ENCODE measurements at places on chromosomes 5 and 9.

- DNase-seq, result no peak
These were observed 42.9 kb downstream of the CXXC5 start for GRCh38 chr5:139690803-139691629.

DNA sequence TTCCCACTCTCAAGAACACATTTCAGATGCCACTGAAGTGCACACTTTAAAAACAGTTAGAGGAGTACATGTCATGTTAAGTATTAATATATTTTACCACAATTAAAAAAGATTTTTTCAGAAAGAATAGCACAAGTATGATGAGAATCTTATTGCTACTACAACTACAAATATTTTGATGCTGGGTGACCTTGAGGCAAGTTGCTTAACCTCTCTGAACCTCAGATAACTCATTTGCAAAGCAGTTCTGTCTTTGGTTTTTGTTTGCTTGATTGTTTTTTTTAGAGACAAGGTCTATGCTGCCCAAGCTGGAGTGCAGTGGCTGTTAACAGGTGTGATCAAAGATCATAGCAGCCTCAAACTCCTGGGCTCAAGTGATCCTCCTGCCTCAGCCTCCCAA is 13.7 kb upstream of the EBF1 start:
- no peak for DNase-seq

DNA sequence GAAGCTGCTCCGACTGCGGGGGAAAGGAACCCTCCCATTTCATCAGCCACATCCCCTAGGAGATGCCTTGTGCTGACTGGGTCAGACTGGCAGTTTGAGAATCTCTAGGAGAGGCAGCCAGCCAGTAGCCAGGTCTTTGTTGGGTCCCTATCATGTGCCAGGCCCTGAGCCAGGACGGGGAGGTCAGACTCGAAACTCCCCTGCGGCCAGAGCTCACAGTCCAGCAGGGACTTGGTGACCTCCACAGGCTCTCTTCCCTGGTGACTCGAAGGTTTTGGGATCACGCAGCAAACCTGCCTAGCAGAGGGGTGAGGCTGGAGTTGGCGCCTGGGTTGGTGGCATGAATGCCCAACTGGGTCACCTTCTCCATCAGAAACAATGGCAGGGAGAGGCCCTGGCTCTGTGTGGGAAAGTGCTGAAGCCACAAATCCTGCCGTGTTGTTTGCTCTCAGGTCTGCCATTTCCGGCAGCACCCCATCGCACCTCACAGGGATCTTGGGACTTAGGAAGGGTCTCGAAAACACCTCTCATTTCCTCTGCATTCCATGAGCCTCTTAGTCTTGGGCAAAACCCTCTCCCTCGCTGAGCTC is 14.4 kb upstream of the ORM1 start:
- DNase-seq, result no peak

DNA sequence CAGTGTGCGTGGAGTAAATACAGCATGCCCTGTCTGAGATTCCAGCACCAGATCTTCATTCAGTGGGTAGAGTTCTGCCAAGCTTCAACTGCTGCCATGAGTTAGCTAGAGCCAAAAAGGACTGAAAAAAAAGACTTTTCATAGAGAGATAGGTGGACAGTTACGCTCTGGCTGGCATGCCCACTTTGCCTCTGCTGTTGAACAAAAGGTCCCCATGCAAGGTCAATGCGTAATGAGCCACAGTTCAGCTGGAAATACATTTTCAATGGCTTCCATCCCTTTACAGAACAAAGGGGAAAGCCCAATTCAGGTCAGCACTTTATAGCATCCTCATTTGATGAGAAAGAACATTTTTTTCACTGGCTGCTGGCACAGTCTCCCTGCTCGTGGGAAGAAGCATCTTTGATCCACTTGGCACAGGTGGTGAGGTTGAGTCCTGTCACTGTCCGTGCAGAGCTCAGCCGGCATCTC is 86.9 kb upstream of the ERCC6L2 start:
- DNase-seq, result no peak

GRCh38 chr9:134659688-134660131 is 18.1 kb downstream of the COL5A1 start:
- no peak for DNase-seq

GRCh38 chr5:95913663-95914062 is 48.0 kb downstream of the ELL2 start:
- DNase-seq, result no peak

- no peak for DNase-seq
These were observed 78.4 kb downstream of the ADGRV1 start for GRCh38 chr5:90636948-90637347.

- no peak for DNase-seq
These were observed 93.9 kb upstream of the LMX1B start for GRCh38 chr9:126519660-126520420.

DNA sequence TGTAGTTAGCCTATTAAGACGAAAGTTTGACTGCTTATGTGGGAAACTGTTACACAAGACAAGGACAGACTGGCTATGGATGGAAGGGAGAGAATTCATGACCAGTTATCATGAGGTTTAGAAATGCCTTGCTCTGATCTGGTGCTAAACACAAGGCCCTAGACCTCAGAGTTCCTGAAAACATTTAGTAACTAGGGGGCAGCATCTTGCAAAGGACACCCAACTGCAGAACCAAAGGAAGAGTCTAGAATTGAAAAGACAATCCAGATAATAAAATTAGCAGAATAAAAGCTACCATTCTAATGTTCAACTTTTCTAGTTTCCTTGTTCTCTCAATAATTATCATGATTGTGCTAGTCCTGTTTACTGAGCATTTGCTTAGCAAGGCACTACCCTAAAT is 130.5 kb upstream of the GPR151 start:
- DNase-seq, result peak; percentile 19

- no peak for DNase-seq
These were observed 26.9 kb upstream of the ITGA1 start for GRCh38 chr5:52760695-52761366.

DNA sequence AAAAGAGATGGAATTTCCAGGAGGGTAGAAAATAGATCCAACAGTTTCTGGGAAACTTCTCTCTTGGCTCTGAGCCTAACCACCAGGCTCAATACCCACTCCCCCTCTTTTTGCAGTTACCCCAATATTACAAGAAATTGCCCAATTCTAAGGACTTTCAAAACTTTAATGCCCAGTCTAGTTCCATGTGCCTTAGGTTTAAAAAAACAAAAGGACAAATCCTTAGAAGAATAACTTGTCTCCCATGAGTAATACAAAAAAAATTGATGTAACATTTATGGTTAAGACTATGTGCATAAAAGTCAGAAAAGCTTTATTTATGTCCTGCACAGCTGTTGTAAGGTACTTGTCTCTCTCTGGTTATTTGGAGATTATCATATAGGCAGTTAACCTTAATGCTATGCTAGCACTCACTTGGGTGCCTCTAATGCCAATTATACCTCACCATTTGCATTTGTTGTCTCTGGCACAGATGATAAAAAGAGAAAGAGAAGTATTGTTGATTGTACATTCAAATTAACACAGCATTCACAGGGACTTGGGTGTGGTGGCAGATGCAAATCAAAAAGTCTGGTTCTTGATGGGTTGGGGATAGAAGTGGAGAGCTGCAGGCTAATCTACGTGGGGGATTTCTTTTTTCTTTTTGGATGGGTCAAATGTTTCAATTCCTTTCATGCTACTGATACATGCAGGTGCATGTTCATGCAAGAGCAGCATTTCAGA is 159.4 kb downstream of the PIK3R1 start:
- no peak for DNase-seq

DNA sequence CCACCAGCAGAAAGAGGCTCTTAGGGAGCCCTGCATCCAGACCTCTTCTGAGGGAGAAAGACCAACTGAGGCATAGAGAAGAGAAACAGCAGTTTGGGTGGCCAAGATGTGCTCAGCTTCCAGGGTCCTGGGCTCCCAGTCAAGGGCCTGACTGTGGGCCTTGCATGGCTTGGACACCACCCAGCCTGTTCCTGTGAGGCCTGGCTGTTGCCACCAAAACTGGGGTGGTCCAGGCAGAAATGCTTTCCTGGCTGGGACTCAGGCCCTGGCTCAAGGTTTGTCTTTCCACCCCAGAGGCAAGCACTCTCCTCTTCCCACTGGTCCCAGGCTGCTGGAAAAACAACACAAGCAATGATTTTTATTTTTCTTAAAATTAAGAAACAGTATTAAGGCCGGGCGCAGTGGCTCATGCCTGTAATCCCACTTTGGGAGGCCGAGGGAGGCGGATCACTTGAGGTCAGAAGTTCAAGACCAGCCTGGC is 13.3 kb downstream of the MYOZ3 start:
- no peak for DNase-seq

DNA sequence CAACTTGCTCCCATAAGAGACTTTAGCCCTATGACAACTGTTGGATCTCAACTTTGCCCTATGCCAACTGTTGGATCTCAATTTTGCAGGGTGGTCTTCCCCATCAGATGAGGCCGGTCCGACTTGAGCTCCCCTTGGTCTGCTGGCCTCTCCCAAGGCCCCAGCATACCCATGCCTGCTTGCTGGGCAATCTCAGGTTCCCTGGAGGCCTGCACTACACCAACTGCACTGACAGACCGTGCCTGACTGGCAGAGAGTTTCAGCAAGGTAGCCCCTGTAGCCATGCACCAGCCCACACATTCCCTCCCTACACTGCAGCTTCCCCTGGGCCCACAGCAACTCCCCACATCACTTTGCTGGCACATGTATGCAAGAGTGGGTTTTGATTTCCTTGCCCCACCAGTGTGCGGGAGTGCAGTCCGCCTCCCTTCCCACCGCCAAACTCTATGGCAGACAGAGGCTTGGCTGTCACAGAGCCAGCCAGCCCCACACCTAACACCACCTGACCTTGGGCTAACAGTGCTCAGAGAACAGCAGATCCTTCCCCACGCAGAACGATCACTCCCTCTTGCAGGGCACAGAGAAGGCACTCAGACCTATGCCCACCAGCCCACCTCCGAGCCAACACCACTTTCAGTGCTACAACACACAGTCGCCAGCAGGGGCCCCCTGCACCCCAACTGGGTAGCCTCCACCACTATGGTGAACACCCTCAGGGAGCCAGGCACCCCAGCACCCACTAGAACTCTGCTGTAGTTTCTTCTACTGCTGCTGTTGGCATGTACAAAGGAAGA is 279.9 kb upstream of the COX7C start:
- DNase-seq, result no peak

- DNase-seq, result no peak
These were observed 111.3 kb downstream of the PDZD2 start for GRCh38 chr5:31750215-31750614.

DNA sequence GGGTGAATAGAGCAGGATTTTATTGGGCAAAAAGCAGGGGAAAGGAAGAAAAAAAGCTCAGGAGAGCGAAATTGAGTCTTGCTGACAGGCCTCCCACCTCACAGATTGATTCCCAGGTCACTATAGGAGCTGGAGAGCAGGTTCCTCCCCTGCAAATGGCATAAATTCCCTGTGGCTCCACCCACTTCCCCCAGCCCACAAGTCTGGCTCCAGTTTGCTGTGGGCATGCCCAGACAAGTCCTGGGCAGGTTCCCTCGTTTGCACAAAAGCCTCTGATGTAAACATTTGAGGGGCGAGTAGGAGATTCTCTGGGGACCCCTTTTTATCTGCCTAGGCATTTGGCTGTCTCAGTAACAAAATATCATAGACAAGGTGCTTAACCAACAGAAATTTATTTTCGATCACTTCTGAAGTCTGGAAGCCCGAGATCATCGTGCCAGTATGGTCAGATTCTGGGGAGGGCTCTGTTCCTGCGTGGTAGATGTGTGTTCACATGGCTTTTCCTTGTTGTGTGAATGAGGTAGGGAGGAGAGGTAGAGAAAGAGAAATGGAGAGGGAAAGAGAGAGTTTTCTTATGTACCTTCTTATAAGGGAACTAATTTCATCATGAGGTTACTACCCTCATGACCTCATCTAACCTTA is 614.5 kb downstream of the MAT2B start:
- no peak for DNase-seq

DNA sequence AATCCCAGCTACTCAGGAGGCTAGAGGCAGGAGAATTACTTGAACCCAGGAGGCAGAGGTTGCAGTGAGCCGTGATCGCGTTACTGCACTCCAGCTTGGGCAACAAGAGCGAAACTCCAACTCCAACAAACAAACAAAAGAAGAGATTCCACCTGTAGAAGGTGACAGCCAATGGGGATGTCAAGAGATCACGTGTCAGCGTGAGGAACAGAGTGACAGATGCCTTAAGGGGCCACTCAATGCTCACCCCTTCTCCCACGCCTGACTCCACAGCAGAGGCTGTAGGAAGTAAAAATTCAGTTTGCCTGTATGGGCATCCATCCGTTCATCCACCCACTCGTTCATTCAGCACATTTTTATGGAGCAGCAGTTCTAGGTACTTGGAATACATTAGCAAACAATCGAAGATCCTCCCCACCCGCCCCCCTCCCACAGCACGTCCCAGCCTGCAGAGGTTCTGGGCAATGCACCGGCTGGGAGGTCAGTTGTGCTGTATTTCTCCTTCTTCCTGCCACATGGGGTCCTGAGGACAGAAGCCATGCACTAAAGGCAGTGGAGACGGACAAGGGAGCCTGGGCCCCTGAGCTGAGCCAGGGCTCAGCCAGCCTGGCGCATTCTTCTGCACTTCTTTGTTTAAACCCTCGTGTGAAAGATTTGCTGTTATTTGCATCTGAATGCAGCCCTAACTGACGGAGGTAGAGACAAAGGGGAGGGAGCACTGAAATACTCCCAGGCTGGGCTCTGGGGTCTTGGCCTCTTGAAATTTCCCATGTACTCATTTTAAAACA is 11.3 kb upstream of the RNF130 start:
- DNase-seq, result no peak

- DNase-seq, result no peak
These were observed 115.6 kb downstream of the VCAN start for GRCh38 chr5:83586874-83587776.

DNA sequence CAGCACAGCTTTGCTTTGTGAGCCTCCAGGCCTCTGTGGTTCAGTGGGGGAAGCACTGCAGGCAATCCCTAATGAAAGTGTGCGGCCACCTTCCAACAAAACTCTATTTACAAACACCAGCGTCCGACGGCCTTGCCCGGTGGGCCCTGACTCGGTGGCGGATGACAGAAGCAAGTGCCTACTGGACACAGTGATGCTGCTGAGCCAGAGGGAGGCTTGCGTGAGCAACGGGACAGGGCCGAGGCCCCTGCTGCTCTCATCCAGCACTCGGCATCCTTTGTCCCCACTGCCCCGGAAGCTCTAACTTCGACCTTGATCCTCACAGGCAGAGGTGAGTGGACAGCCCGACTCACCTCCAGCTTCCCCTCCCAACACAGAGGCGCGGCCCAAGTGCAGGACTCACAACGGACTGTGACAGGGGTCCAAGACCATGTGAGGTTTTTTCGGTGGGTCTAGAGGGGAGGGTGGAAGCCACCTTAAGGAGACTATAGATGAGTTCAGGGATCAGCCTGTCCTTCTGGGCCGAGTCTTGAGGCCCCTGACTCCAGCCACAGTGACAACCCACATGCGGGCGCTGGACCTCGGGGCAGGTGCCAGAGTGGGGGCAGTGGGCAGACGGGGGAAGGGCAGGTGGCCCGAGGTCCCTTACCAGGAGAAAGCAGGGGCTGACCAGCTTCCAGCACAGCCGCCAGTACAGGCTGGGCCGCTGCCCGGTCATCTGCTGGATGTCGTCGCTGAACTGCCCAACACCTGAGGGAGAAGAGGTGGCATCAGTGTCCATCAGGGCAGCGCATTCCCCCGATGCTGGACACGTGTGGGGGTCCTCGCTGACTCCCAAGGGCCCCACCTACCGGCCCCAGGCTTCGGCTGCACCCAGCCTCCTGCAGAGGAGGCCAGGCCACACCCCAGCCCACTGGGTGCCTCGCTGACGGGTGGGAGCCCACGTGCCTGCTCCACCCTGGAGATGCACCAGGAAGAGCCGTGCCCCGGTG is 39.4 kb downstream of the SLC6A3 start:
- no peak for DNase-seq
